Stimulated activated CD4-positive, alpha-beta T cell treated with anti-CD3 and anti-CD28 coated beads, TNF-alpha, amount 100 ng/mL, for 48 hours (primary cell): ENCODE measurements at places on chromosomes 1 and 21.

DNA sequence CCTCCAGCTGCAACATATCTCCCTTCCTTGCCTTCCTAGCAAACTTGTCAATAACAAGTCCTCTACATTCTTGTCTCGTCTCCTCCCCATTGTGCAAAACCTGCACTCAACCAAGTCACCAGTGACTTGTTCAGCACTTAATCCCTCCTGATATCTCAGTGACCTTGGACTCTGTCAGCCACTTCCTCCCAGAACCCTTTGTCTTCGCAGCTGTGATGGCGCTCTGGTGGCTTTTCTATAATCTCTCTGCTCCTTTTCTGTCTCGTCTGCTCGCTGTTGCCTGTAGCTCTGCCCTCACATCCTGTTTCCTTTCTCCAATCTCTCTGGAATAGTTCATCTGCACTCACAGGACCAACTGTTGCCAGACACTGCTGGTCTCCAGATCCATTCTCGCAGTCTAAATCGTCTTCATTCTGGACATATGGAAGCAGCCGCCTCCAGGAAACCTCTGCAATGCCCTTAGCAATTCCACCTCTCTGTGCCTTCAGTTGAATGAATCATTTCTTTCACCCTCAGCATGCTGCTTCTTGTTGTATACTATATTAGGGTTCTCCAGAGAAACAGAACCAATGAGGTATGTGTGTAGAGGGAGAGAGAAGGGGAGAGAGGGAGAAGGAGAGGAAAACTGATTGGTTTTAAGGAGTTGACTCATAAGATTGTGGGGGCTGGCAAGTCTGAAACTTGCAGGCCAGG lies 17.4 kb upstream of the IFNAR2 start:
- DNase-seq, result no peak

DNA sequence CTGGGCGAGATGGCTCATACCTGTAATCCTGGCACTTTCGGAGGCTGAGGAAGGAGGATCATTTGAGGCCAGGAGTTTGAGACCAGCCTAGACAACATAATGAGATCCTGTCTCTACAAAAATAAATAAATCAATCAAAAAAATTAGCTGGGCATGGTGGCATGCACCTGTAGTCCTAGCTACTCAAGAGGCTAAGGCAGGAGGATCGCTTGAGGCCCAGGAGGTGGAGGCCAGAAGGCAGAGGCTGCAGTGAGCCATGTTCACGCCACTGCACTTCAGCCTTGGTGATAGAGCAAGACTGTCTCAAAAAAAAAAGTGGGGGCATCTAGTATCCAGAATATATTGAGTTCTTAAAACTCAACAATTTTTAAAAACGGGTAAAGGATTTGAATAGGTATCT lies 6.0 kb downstream of the TUT4 start:
- DNase-seq, result no peak

DNA sequence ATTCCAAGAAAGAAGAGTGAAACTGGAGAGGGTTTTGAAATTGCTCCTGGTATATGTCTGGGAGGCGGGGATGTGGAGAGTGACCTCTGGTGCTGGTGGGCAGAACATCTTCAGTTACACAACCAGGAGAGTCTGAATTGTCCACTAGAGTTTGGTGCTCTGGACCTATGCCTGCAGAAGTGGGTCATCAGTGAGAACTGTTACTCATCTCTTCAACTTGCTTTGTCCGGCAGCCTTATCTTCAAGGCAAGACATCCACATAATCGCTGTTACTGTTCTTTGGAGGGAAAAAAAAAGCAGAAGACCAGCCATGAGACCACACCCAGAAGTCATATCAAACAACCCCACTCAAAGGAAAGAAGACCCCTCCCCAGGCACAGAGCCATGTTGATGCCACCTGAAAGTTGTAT lies 14.9 kb downstream of the SH2D1B start:
- no peak for DNase-seq

DNA sequence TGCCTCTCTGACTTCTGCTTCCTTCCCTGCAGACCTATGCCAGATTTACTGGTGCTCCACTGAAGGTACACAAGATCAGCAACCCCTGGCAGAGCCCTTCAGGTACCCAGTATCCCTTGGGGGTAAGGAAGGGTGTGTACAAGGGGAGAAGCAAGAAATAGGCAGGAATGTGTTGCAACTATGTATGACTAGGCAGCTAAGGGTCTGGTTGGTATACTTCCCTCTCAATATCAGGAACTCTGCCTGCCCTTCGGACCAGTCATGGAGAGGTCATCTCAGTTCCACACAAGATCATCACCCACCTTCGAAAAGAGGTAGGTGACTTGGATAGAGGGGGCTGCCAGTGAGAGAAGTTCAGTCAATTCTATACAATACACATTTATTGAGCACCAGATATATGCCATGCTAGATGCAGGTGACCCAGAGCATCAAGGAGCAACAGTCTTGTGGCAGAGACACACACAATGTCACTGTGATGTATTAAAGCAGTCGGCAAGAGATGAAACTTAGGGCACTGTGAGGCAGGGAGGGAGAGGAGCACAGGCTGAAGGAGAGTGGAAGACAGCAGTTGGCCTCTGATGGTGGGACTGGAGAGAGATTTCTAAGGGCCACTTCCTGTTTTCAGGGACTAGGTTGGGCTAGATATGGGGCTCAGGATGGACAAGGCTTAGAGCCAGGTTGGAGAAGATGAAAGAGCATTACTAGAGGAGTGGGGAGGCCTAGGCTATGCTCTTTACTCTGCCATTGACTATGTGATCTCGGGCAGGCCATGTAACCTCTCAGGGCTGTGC lies 2.0 kb downstream of the MTX1 start:
- DNase-seq, result no peak

DNA sequence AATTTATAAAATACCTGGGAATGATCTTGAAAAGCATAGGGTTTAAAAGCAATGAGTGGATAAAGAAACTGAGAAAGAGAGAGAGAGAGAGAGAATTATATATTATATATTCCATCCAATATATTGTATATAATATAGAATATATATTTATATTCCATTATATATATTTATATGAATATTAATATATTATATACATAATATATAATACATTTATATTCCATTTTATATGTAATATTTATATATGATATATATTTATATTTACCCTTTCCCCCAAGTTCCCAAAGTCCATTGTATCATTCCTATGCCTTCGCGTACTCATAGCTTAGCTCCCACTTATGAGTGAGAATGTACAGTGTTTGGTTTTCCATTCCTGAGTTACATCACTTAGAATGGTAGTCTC lies 69.9 kb upstream of the SLC35F3 start:
- no peak for DNase-seq

DNA sequence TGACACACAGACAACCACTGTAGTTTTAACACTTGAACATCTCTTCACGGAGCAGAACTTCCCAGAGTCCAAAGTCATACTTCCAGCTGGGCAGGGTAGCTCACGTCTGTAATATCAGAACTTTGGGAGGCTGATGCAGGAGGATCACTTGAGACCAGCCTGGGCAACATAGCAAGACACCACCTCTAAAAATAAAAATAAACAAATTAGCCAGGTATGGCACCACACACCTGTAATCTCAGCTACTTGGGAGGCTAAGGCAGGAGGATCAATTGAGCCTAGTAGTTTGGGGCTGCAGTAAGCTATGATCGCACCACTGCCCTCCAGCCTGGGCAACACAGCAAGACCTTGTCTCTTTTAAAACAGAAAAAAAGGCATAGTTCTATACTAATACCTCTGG lies 24.3 kb upstream of the EFHD2 start:
- DNase-seq, result no peak

- no peak for DNase-seq
Measured at GRCh38 chr1:206737729-206738201, 32.8 kb upstream of the IL19 start.

- DNase-seq, result no peak
Measured at GRCh38 chr1:98203466-98203865, 282.6 kb upstream of the DPYD start.

DNA sequence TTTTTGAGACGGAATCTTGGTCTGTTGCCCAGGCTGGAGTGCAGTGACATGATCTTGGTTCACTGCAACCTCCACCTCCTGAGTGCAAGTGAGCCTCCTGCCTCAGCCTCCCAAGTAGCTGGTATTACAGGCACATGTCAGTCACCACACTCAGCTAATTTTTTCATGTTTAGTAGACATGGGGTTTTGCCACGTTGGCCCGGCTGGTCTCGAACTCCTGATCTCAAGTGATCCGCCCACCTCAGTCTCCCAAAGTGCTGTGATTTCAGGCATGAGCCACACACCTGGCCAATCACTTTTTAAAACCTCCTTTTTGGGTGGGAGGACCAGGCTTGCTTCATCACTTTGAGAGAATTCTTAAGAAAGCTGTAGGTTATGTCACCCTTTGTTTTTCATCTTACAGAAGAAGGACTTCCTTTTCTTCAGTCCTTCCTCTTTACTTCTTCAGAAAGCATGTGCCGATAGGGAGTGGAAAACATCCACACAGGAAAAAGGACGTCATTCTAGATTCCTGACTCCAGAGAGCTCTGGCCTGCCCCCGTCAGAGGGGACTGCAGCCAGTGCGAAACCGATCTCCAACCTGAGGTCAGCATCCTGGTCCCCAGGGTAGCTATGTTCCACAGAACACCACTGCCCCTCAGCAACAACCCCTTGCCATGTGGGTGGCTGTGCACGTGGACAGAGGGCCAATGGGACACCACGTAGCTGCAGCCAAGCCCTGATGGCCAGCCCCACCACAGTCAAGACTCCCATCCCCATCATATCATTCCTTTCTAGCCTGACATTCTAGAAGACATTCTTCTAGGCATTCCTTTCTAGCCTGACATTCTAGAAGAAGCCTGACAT lies 21.9 kb downstream of the NCF2 start:
- DNase-seq, result no peak

DNA sequence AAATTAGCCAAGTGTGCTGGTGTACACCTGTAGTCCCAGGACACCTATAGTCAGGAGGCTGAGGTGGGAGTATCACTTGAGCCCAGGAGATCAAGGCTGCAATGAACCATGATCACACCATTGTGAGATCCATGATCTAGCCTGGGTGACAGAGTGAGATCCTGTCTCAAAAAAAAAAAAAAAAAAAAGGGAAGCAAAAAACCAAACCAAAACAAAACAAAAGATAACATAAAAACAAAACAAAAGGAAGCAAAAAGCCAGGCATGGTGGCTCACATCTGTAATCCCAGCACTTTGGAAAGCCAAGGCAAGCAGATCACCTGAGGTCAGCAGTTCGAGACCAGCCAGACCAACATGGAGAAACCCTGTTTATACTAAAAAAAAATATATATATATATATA lies 9.4 kb upstream of the AKR1A1 start:
- no peak for DNase-seq

DNA sequence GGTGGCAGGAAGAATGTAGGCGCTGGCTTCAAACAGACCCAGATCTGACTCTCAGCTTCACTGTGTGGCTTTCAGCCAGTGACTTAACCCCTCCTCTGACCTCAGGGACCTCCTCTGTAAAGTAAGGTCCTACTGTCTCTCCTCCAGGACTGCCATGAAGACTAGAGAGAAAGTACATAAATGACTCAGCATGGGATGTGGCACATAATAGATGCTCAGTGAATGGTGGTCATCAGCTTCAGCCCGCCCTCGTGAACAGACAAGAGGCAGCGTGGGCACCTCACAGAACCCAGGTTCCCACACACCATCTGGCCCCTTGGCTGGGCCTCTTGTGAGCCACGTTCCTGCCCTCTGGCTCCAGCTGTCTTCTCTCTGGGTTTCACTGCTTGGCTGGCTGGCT lies 126.0 kb downstream of the SYF2 start:
- DNase-seq, result no peak

- DNase-seq, result no peak
Measured at GRCh38 chr1:153616144-153616916, at the start of gene S100A14. S100A14 (minus strand) TSS chr1:153616325; CDS start chr1:153615858, 467 bp downstream.

DNA sequence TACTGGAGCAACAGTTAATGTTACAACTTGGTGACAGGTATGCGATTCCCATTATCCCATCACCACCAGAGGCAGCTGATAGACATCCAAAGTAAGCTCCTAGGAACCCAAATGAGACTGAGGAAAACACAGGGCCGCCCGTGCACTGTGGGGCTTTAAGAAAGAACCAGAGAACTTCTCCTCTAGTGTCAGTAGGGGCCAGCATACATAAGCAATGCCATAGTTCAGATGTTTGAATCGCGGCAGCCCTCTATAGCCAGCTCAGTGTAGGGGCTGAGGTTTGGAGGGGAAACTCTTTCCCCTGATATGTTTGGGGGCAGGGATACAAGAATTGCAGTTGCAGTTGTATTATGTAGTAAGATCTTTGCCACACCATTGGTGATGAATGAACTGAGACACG lies 593.3 kb upstream of the NCAM2 start:
- DNase-seq, result no peak

GRCh38 chr1:114558544-114558943 lies 22.9 kb downstream of the BCAS2 start:
- DNase-seq, result no peak

GRCh38 chr21:39180429-39181019 lies 2.7 kb downstream of the PSMG1 start:
- no peak for DNase-seq

DNA sequence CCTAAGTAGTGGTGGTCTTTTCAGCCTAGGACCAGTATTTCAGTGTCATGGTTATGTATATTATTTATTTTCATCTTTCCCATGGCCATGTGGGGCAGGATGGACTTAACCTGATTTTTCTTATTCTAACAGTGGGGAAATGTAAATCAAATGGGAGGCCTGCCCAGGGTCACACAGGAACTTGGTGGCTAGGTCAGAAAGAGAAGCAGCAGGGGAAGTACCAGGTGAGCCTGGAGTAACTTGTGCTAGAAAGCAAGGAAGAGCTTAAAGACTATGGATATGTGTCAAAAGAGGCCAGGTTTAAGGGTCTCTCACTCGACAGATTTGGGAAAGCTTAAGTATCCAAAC lies 936 bp downstream of the ZFP69B start:
- DNase-seq, result peak; percentile 20

- no peak for DNase-seq
Measured at GRCh38 chr1:208233546-208233945, 10.6 kb downstream of the PLXNA2 start.

- DNase-seq, result no peak
Measured at GRCh38 chr1:151774256-151774922, 11.1 kb upstream of the MRPL9 start.

GRCh38 chr1:77253211-77253610 lies 28.6 kb upstream of the AK5 start:
- no peak for DNase-seq

GRCh38 chr1:18246543-18246942 lies 138.9 kb downstream of the IGSF21 start:
- DNase-seq, result no peak

DNA sequence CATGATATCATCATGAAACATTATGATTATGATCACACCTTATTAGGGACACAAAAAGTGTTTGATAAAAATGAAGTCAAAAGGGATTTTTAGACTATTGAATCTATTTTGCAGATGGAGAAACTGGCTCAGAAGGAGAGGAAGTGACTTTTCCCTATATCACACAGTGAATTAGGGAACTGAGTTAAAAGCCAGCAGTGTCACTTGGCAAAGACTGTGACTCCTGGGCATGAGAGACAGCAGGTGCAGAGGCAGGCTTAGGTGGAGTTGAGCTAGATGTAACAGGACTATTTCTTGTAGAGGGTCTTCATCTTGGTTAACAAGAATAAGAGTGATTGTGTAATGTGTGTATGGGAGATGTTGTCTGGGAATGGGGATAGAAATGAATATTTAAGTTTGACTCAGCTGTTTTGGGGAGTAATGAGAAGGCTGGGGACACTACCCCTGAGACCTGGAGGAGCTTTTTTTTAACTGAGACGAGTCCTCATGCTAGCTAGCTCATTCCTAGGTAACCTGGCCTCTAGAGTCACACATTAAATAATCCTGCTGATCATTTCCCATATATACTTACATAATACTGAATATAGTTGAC lies 1.0 kb upstream of the CD84 start:
- DNase-seq, result no peak
